ENCODE measurements at places on chromosomes 13 and 19.

DNA sequence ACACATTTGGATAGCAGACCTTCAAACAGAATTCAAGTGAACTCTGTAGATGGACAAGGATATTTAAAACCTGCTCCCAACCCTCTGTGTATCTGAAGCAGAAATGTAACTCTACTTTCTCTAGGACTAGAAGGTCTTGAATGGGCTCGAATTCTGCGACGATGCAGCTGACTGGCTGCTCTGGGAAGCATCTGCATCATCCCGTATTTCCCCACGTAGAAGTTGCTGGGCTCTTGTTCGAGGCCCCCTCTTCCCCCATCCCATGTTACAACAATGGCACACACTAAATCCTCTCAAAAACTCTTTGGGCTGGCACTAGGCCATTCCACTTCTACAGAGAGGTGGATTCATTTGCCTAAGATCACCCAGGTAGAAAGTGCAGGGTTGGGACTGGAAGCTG is 15.0 kb downstream of the C19orf81 start:
- no peak for DNase-seq

DNA sequence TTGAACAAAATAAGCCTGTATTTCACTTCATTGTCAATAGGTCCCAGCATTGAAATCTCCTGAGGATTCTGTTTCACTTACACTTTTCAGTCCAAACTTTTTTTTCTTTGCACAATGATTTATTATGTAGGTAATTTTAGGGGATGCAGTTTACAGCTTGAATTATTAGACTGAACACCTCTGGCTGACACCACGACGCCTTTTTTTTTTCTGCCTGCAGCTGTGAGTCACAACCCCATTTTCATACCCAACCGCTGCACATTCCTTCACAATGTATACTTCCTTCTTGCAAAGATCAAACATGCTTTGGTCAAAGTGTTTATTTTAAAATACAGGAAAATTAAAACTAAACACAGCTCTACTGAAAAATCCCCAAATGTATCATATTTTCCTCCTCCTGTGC is 11.4 kb downstream of the ZIC2 start:
- no peak for DNase-seq

GRCh38 chr13:43939086-43939485 is 59.4 kb downstream of the LACC1 start:
- DNase-seq, result no peak

DNA sequence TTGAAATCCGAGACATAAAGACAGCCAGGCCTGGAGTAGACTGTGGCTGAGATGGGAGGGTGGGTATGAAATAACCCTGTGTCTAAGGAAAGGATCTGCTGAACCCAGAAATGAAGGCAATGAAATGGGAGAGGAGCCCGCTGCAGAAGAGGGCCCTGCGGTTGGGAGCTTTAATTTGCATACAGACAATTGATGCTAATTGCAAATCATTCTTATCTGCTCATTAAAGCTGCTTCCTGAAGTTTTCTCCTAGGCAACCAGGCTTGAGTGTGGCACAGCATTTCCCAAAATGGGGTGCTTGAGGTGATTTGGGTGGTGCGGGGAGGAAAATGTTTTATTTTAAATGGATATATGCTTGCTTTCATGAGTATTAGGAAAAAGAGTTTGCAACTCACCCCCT is 55.4 kb downstream of the DPF1 start:
- no peak for DNase-seq

DNA sequence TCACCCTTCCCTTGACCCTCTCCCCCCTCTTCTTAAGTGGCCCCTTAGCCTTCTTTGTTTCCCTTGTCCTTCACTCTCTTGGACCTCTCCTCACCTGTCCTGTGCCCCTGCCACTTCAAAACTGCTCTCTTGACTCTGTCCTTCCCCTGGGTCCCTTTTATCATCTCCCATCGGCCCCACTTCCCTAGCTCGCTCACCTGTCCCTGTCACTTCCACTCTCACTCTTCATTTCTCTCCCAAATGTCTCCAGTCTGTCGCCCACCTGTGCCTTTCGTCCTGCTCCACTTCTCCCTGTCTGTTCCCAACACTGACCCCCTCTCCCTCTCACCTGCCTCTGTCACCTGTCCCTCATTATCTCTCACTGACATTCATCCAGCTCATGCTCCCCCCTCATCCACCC is 699 bp downstream of the IFNL1 start:
- DNase-seq, result no peak

GRCh38 chr19:45439569-45440258 is 16.0 kb upstream of the ERCC1 start:
- peak; percentile 76 for DNase-seq

- DNase-seq, result no peak
Observed at GRCh38 chr13:58313219-58313618, 681.7 kb downstream of the PCDH17 start.

DNA sequence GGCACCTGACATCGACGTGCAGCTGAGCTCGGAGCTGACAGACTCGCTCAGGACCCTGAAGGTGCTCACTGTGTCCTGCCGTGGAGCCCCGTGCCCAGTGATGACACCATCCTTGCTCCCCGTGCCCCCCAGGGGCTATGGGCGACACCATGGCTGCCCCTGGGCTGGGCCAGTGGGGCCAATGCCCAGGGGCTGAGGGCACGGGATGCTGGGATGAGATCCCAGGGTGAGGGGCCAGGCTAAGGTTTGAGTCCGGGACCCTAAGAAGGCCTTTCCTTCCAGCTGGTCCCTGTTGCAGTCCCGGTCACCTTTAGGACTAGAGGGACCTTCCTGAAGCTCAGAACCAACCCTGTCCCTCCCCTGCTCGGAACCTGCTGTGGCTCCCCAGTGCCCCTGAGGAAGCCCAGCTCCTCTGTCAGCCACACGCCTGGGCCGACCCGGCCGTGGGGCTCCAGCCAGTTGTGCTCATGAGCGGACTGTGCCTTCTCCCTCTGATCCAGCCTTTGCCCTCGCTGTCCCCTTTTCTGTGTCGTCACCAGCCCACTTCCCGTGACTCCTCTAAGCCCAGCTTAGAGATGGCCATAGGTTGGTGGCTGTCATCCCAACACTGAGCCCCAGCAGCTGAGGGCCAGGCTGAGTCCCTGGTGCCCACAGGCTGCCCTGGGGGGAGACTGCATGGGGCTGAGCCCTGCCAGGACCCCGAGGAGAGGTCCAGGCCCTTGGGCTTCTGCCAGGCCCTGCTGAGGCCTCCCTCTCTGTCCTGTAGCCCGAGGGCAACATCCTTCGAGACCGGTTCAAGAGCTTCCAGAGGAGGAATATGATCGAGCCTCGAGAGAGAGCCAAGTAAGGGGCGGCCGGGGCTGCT is 10.6 kb downstream of the NOP53 start:
- no peak for DNase-seq

- no peak for DNase-seq
Observed at GRCh38 chr13:99829593-99830239, 141.9 kb downstream of the ZIC5 start.

- DNase-seq, result no peak
Observed at GRCh38 chr19:4816202-4816949, 15.1 kb downstream of the TICAM1 start.

DNA sequence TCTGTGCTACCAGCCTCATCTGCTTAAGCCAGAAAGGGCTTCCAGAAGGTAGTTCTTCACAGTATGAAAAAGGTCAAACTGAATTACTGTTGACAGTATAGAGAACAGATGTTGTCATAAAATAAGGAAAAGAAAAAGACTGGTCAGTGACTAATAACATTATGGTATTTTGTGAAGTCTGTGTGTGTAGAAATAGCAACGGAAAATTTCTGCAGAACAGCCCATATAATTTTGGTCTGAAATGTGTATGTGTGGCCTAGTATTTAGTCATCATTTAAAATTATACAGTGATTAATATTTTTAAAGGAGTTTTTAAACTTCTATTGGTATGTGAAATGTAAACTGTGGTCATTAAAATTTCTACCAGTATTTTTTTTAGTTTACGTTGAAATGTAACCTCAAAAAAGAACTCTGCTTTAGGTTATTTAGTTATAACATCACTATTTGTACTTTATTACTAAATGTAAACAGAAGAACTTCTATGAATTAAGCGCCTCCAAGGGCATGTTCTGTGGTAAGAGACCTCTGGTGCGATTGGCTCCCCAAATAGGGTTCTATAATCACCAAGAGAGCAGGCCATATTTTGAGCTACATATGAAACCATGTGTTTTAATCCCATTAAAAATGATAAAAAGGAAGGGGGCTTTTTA is 3.3 kb upstream of the GPR183 start:
- DNase-seq, result no peak

DNA sequence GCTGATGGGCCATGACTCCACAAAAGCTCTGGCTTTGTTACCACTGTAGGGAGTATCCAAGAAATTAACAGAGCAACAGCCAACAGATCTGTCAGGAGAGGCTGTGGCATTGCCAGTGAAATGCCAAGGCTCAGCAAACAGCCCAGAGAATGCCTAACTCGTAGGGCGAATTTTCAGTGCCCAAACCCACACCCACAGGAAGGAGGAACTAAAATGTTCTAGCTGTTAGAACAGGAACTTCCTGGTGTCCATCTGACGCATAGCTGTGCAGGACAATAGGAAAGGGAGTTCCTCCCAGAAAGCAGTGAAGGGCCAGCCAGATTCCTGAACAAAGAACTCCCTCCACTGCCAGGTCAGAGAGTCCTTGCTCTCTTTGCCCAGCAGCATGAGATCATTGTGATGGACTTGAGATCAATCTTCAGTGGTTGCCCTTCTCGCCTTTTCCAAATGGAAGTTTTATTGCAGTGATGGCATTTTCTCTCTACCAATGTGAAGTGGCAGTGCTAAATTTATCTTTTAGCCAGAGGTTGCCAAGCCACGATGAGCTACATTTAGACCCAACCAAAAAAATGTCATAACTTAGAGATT is 224.2 kb upstream of the STARD13 start:
- no peak for DNase-seq

- no peak for DNase-seq
Observed at GRCh38 chr13:46804391-46804815, 7.4 kb upstream of the ESD start.

DNA sequence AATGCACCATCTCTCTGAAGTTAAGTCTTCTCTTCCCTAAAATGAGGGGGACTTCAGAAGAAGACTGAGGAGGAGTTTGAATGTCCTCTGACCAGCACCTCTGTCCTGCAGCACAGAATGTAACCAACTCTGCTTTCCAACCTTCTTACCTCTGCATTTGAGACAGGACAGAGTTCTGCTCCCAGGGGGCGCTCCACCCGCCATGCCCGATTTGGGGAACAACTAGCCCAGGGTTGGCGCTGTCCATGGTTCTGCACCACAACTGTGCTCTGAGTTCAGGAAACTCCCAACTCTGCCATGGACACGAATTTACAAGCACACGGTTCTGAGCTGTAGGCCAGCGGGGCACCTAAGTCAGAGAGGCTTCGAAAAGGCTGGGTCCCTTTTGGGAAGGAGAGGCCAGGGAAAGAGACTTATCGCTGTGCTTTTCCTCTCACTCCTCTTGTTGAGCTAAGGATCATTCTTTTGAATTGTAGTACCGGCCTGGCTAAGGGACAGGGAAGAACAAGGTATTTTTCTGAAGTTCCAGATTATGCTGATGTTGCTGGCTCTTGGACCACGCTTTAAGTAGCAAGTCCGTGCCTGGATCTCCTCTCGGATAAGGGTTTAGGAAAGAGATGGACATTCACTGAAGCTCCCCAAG is 22.2 kb downstream of the SIGLEC5 start:
- DNase-seq, result peak; percentile 12

All from stimulated activated CD8-positive, alpha-beta memory T cell treated with anti-CD3 and anti-CD28 coated beads, Interleukin-4, amount 100 ng/mL, for 4 hours (primary cell).